GM06990 (cell line): ENCODE measurements at places on chromosomes 6 and 20.

DNA sequence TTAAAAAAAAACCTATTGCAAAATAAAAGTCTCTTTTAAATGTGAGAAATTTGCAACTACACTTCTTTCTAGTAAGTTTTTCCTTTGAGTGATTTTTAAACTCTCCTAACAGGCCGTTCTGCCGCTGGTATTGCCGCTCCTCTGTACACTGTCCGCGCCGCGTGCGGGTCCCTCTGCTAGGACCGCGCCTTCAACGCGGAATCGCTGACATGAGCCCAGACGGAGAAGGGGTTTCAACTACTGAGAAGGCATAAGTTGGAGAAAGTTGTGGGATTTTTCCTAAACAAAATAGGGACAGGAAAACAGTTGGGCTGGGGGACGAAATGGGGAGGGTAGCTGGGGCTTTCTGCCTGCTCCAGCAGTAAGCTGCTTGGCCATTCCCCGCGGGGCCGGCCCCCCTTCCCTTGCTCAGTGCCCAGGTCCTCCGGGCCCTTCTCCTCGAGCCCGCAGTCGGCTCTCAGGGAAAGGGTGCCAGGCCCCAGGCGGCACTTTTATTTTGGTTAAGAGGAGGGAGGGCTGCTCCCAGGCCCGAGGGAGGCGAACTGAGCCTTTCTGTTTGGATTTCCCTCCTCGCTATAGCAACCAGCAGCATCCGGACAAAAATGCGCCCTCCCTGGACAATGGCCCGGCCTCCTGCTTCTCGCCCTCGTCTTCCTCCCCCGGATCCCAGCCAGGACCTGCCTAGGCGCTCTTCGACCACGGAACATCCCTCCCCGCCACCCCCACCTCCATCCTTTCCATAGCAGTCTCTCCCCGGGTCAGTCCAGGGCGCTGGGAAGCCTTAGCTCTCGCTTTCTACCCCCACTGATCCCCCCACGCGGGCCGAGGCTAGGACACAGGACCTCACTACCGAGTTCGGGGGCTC is 6.8 kb upstream of the POU3F2 start:
- DNase-seq = no peak

GRCh38 chr6:114342826-114343781 is at the start of gene HS3ST5:
TSS of gene HS3ST5 (minus strand) at chr6:114343023. CDS start at chr6:114062845, 280,178 bp downstream.
- peak; percentile 43 for DNase-seq

GRCh38 chr20:1277529-1278322 is 11.6 kb downstream of the SNPH start:
- no peak for DNase-seq

DNA sequence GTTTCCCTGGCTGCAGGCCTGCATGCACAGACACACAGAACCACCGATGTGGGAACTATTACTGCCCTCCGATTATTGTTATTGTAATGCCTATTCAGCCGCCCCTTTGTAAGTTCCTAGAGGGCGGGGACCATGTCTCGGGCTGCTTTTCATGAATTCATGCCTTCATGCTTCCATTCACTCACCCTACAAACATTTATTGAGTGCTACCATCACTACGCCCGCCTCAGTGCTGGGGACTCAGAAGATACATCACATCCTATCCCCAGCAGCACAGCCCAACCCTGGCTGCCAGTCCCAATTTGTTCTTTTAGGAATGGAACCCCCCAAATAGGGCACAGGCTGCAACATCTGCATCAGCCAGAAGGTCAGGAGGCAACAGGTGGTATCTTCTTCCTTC is 75.9 kb downstream of the FOXA2 start:
- DNase-seq = no peak

DNA sequence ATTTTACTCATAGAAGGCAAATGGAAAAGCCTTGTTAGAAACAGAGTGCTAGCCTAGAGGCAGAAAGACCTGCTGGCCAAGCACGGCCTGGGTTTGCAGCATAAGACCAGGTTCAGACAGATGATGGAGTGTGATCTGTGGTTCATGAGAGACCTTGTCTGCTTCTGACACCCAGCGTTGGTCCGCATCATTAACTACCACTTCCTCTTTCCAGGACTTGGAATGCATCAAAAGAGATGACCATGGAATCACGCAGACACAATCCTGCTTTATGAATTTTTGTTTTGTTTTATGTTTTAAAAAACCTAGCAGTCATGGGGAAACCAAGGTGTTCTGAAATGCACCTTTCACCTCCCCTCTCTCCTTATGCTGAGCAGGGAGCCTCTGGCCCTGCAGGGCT is 76.8 kb upstream of the SYNDIG1 start:
- DNase-seq = no peak

- DNase-seq = no peak
Observed at GRCh38 chr6:75291331-75291730, 6.7 kb upstream of the TMEM30A start.

DNA sequence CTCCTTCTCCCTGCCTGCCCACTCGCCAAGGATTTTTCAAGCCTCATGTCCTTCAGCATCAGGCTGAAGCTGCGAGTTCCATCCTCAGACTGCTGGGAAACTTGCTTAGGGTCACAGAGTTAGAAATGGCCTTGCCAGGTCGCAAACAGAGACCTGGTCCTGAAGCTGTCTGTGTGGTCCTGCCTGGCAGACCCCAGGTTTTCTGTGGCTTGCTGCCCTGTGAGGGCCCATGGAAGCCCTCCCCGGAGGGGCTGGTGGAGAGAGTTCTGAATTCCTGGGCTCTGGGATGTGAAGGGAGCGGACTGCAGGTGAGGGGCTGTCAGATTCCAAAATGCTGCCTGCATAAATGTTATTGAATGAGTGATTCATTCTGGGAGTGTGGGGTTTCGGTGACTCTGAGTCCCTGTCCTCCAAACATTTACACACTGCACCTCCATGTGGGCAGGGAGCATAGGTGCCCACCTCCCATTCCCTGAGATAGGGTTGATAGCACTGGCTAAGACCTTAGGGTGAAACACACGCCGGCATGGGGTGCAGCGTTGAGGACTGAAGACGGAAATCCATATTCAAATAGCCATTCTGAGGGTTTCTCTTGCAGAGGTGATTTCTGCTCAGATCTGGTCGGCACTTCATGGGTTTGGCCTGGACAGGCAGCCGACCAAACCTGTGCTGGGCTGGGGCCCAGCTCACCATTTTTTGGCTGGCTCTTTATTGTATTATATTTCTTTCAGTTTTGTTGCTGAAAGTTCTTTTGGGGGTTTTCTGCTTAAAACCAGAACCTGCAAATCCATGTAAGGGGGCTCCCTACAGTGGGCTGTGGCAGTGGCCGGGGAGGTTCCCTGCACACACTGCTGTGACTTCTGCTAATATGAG is 21.8 kb upstream of the IRF4 start:
- no peak for DNase-seq

- no peak for DNase-seq
Observed at GRCh38 chr6:68973066-68973465, 338.0 kb downstream of the ADGRB3 start.

DNA sequence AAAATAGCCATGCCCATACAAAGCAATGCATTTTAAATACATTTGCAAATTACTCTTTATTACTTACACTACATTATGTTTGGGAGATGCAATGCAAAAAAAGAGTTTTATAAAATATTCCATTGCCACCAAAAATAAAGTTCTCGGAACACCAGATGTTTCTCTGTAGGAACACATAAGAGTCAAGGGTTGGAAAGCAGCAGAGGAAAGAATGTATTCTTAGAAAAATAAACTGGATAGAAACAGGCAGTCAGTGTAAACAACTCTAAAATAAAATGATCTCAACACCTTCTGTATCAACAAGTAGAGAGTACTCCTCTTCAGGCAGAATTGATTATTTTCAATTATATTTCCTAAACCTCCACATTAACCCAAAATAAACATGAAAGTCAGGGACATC is 28.1 kb downstream of the KIF13A start:
- no peak for DNase-seq

DNA sequence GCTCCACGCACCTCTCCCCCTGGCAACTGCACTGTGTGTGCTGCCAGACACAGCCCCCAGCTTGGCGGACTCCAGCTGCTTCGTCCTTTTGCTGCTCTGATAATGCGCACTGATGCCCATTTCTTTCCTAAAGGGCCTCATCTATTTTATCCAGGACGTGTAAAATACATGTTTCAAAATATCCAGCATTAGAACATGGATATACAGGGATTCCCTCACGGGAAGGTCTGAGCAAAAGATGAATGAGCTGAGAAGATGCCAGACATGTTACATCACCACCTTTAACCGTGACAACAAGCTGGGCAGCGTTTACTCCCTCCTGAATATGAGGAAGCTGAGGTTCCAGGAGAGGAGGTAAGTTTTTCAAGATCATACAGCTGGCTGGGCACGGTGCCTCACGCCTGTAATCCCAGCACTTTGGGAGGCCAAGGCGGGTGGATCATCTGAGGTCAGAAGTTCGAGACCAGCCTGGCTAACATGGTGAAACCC is 32.8 kb downstream of the TNXB start:
- no peak for DNase-seq

- DNase-seq = no peak
Observed at GRCh38 chr6:20434766-20435165, 33.1 kb downstream of the E2F3 start.

GRCh38 chr6:13304101-13304500 is 24.2 kb downstream of the TBC1D7 start:
- no peak for DNase-seq

- no peak for DNase-seq
Observed at GRCh38 chr6:80923816-80924215, 817.3 kb downstream of the BCKDHB start.

- DNase-seq = no peak
Observed at GRCh38 chr20:38128691-38129090, 36.4 kb downstream of the TGM2 start.

- no peak for DNase-seq
Observed at GRCh38 chr6:19369785-19370184, 467.4 kb upstream of the ID4 start.

DNA sequence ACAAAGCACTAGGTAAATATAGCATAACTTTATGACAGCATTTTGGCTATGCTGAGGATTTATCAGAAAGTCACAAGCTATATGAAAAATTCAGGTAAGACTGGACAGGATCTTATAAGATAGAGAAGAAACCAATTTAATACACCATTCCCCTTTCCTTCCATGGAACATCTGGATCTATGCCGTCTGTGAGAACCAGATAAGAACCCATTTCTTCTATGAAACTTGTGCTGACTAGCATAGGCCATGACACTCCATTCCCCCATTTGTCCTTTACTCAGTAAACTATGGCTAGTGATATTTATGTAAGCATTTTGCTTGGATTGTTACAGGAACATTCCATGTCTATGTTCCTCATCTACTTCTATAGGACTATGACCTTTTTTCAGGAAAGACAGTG is 437.7 kb downstream of the ADGRB3 start:
- no peak for DNase-seq

DNA sequence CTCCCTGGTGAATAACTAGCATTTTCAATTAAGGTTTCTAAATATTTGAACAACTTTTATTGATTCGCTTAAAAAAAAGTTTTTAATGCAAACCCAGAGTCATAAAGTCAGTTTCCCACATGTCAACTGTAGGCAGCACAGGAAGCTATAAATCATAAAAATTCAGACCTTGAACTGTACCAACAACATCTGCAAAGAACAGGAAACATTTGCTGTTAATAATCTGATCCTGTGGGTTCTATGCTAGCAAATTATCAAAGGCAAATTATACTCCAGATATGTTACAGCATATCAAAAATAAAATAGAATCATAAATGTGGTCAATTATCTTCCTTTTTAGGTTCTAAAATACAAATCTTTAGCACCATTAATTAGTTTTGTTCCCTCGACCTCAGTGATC is 16.6 kb upstream of the MAP7 start:
- no peak for DNase-seq
